ENCODE measurements at places on chromosomes 7 and 10. TPM values are rescaled to one million over a fixed set of nuclear protein-coding genes. Genes with fewer than 3 reads are reported as not detected.

- peak; percentile 64 for DNase-seq
- H3K4me1 ChIP-seq = peaks cover 9% of the 10 kb centered on the region
- H3K27ac ChIP-seq = no peak overlapping the region
- no peaks in the 10 kb centered on the region for H3K36me3 ChIP-seq
- no peak overlapping the region for H3K4me3 ChIP-seq
- no peaks in the 10 kb centered on the region for H3K27me3 ChIP-seq
These were observed 46.6 kb downstream of the AGMO start for GRCh38 chr7:15515252-15515651.

DNA sequence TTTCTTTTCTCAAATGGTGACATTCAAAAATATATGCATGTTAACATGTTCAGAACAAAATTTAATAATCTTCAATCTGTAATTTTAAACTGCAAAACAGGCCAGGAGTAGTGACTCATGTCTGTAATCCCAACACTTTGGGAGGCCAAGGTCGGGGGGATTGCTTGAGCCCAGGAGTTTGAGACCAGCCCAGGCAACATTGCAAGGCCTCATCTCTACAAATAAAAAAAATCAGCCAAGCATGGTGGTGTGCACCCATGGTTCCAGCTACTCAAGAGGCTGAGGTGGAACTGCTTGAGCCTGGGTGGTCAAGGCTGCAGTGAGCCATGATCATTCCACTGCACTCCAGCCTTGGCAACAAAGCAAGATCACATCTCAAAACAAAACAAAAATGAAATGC is 394.3 kb downstream of the PARD3 start:
- DNase-seq = no peak
- no peak overlapping the region for H3K27ac ChIP-seq
- H3K4me1 ChIP-seq = no peaks in the 10 kb centered on the region
- no peak overlapping the region for H3K4me3 ChIP-seq

DNA sequence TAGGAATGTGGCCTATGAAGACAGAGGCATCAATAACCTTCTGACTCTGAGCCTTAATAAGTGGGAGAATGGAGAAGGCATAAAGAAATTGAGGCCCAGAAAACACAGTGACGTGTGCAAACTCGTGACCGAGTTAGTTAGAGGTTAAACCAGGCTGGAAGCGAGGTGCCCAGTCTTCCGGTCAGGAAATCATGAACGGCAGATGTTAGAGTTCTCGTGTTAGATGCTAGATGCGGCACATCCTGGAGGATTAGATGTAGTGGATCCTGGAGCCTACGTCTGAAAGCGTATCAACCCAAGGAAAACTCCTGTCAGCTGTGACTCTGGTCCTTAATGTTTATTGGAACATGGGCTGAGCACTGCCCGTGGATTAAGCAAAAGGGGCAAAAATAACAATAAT is 275.9 kb downstream of the TCF7L2 start:
- DNase-seq = no peak
- H3K36me3 ChIP-seq = no peaks in the 10 kb centered on the region
- H3K4me1 ChIP-seq = peaks cover 3% of the 10 kb centered on the region
- H3K27ac ChIP-seq = no peak overlapping the region

DNA sequence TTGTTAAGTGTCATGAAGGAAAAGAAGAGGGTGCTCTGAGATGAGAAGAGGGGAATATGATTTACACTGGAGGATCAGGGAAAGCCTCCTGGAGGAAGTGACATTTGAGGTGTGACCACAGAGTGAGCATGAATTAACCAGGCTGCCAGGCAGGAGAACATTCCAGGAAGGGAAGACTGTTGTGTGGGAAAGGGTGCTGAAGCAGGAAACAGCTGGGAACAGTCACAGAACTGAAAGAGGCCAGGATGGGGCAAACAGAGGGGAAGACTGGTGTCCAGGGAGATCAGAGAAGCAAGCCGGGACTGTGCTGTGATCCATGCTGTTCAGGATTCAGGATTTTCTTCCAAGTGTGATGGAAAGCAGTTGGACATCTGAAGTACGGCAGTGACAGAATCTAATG is 14.9 kb downstream of the HIPK2 start:
- peaks cover 26% of the 10 kb centered on the region for H3K4me1 ChIP-seq
- peak overlapping the region; percentile 43 for H3K27ac ChIP-seq
- DNase-seq = peak; percentile 89
- no peak overlapping the region for H3K4me3 ChIP-seq
- no peaks in the 10 kb centered on the region for H3K36me3 ChIP-seq

DNA sequence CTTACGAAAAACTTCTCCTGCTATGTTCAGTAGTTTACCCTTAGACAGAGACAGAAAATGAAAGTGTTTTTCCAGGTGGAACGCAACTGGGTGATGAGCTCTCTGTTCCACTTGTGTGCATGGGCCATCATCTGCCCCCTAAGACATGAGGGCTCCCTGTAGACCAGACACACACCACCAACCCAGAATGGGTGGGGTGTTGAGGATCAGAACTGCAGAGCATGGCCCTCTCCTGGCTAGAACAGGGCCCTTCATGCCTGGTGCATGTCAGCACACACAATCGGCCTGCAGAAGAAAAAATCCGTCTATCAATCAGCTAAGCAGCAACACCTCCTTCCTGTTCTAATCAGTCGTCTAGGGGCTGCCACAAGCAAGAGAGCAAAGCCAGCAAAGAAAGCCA is 186.2 kb upstream of the INHBA start:
- no peak overlapping the region for H3K4me3 ChIP-seq
- H3K36me3 ChIP-seq = no peaks in the 10 kb centered on the region
- H3K4me1 ChIP-seq = no peaks in the 10 kb centered on the region
- no peak for DNase-seq

DNA sequence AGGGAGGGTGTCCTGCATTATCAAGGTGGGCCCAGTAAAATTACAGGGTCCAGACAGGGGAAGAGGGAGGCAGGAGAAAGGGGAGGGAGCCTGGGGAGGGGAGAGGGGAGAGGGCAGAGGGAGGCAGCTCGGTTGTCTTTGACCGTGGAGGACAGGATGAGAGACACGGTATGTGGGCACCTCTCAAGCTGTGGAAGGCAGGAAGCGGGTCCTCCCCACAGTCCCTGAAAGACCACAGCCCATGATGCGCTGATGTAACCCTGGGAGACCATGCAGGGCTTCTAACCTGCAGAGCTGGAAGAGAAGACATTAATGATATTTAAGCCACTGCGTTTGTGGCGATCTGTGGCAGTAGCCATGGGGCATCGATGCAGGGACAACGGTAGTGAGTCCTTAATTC is 27.2 kb upstream of the MNX1 start:
- H3K4me1 ChIP-seq = no peaks in the 10 kb centered on the region
- H3K27me3 ChIP-seq = no peaks in the 10 kb centered on the region
- no peak overlapping the region for H3K27ac ChIP-seq
- H3K36me3 ChIP-seq = no peaks in the 10 kb centered on the region

- no peak overlapping the region for H3K4me3 ChIP-seq
- no peak for DNase-seq
- H3K27me3 ChIP-seq = peaks cover 18% of the 10 kb centered on the region
- no peaks in the 10 kb centered on the region for H3K36me3 ChIP-seq
- no peaks in the 10 kb centered on the region for H3K4me1 ChIP-seq
- H3K27ac ChIP-seq = no peak overlapping the region
These were observed 32.6 kb upstream of the ORC5 start for GRCh38 chr7:104240401-104240800.

GRCh38 chr7:132030086-132030568 is 473.7 kb upstream of the PODXL start:
- no peak overlapping the region for H3K4me3 ChIP-seq
- DNase-seq = peak; percentile 53
- H3K4me1 ChIP-seq = no peaks in the 10 kb centered on the region
- no peaks in the 10 kb centered on the region for H3K36me3 ChIP-seq
- H3K27ac ChIP-seq = no peak overlapping the region
- H3K27me3 ChIP-seq = peaks cover 4% of the 10 kb centered on the region

GRCh38 chr7:118232837-118233236 is 8.3 kb downstream of the ANKRD7 start:
- DNase-seq = no peak
- no peaks in the 10 kb centered on the region for H3K27me3 ChIP-seq
- H3K4me1 ChIP-seq = no peaks in the 10 kb centered on the region
- no peak overlapping the region for H3K27ac ChIP-seq

DNA sequence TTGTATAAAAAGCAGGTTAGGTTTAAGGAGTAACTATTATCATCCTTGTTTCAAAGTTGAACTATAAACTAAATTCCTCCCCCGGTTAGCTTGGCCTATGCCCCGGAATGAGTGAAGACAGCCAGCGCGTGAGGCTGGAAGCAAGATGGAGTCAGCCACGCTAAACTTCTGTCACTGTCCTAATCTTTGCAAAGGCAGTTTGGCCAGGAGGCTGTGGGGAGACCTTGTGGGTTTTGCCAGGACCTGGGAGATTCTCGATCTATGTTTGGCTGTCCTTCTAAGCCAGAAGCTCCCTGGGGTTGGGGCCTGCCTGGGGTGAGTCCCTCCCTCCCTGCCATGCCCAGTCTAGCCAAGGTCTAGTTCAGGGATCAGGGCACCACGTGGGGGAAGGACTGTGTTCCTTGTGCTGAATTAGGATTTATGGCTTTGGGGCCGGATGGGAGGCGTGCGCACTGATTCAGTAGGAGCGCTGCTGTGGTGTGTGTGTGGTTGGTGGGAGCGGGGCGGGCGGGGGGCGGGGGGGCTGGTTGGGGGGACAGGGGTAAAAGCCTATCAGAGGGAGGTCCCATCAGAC is 871 bp upstream of the GTF2IRD1 start:
- H3K4me1 ChIP-seq = peaks cover 9% of the 10 kb centered on the region
- peak overlapping the region; percentile 40 for H3K27ac ChIP-seq
- H3K27me3 ChIP-seq = no peaks in the 10 kb centered on the region
- DNase-seq = peak; percentile 10

DNA sequence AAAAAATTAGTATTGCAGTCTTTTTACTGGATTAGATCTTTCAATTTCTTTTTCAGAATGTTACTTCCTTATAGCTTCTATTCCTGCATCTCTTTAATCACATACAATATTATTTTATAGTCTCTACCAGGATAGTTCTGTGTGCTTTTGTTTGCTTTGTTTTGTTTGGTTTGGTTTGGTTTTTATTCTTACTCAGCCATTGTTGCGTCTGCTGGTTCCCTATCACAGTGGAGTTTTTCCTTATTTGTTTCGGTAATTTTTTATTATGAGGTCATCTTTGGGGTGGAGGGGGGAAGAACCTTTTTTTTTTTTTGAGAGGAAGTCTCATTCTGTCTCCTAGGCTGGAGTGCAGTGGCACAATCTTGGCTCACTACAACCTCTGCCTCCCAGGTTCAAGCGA is 9.0 kb upstream of the BAIAP2L1 start:
- no peak overlapping the region for H3K27ac ChIP-seq
- DNase-seq = no peak
- H3K36me3 ChIP-seq = no peaks in the 10 kb centered on the region
- H3K4me3 ChIP-seq = no peak overlapping the region

GRCh38 chr7:71782051-71782450 is 630.1 kb downstream of the CALN1 start:
- H3K36me3 ChIP-seq = no peaks in the 10 kb centered on the region
- DNase-seq = no peak
- H3K4me1 ChIP-seq = no peaks in the 10 kb centered on the region
- H3K27me3 ChIP-seq = no peaks in the 10 kb centered on the region

DNA sequence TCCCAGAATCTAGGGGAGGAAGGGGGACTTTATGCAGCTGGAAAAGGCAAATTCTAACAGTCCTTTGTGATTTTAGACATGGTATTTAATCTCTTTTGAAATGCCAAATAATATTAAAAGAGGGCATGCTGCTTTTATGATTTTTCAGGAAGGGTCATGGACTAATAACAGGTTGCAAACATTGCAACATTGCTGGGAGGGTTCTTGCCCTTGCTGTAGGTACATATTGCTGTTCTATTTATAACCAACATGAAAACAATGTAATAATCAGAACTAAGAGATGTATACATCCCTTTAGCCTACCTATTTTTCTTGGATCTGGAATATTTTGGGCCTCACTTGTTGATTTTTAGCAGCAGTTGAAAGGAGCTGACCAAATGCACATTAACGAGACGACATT is 411.6 kb downstream of the KCNMA1 start:
- no peak for DNase-seq
- H3K4me3 ChIP-seq = no peak overlapping the region
- no peaks in the 10 kb centered on the region for H3K27me3 ChIP-seq
- no peak overlapping the region for H3K27ac ChIP-seq
- H3K4me1 ChIP-seq = no peaks in the 10 kb centered on the region
- H3K36me3 ChIP-seq = no peaks in the 10 kb centered on the region

GRCh38 chr10:98892523-98892922 is 343.1 kb downstream of the HPSE2 start:
- no peak overlapping the region for H3K4me3 ChIP-seq
- no peaks in the 10 kb centered on the region for H3K4me1 ChIP-seq
- no peaks in the 10 kb centered on the region for H3K27me3 ChIP-seq
- DNase-seq = no peak
- H3K36me3 ChIP-seq = no peaks in the 10 kb centered on the region

GRCh38 chr7:1513657-1514095 is 9.5 kb upstream of the INTS1 start:
- no peak overlapping the region for H3K4me3 ChIP-seq
- no peaks in the 10 kb centered on the region for H3K27me3 ChIP-seq
- peak; percentile 58 for DNase-seq
- peaks cover 9% of the 10 kb centered on the region for H3K4me1 ChIP-seq

- H3K36me3 ChIP-seq = no peaks in the 10 kb centered on the region
- H3K27me3 ChIP-seq = no peaks in the 10 kb centered on the region
- DNase-seq = no peak
- no peak overlapping the region for H3K27ac ChIP-seq
- no peaks in the 10 kb centered on the region for H3K4me1 ChIP-seq
- no peak overlapping the region for H3K4me3 ChIP-seq
These were observed 15.4 kb downstream of the MYPN start for GRCh38 chr10:68124718-68125117.

DNA sequence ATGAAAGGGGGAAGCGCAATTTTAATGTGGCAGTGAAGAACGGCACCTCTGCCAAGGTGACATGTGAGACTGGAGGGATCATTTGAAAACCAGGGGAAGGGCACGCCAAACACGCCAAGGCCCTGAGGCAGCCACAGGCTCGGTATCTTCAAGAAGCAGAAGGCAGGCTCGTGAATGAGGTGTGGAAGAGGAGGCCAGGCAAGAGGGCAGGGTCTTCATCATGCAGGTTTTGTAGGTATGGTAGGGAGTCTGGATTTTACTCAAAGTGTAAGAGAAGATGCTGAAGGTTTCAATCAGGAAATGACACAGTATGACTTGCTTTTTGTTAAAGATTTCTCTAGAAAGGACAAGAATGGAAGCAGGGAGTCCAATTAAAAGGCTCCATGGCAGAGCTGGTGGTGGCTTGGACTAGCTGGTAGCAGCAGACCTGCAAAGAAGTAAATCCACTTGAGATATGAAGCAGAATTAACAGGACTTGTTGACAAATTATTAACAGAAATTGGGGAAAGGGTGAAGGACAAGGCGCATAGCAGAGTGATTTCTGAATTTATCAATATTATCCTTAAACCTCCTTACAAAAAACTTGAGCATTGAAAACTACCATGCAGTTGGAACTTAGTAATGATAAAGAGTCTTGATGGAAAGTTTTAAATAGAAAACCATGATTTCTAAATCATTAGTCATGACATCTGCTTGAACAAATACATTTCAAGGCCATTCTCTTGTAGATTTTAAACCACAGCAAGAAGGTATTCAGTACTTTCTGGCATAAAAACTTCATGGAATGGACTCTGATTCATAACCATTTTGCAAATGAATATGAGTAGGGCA is 70.4 kb downstream of the COA1 start:
- H3K27ac ChIP-seq = no peak overlapping the region
- no peaks in the 10 kb centered on the region for H3K27me3 ChIP-seq
- H3K36me3 ChIP-seq = no peaks in the 10 kb centered on the region

Gene PVRIG
- total RNA-seq = 0.80 TPM

Gene GDF10
- not detected for total RNA-seq

Gene ANAPC16
- total RNA-seq = 44.4 TPM

Gene ICA1
- total RNA-seq = 47.1 TPM

Gene ZNF239
- 0.51 TPM for total RNA-seq

Gene FXYD4
- total RNA-seq = not detected

Gene DDC
- not detected for total RNA-seq
